ENCODE measurements at places on chromosomes 2 and 18.
A peak's percentile ranks its signal among the peaks of the same experiment; 100 is the strongest.

GRCh38 chr2:199973703-199974102, 18.3 kb downstream of the MAIP1 start:
- peak; percentile 52 for DNase-seq

DNA sequence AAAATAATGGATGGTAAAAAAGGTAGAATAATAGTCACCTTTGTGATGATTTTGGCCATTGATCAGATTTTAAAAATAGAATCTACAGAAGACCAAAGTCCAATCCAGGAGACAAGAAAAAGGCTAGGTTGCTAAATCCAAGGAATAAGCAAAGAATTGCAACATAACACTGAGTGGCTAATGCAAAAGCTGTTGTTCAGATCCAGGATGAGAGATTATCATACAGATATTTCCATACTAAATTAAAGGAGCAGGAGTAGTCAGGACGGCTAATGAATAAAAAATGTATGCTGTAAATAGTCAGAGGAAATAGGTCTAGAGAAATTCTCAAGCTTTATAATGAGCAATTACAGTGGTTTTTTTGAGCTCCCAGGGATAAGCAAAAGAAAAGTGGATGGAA, 745.9 kb upstream of the ACVR2A start:
- DNase-seq = no peak

DNA sequence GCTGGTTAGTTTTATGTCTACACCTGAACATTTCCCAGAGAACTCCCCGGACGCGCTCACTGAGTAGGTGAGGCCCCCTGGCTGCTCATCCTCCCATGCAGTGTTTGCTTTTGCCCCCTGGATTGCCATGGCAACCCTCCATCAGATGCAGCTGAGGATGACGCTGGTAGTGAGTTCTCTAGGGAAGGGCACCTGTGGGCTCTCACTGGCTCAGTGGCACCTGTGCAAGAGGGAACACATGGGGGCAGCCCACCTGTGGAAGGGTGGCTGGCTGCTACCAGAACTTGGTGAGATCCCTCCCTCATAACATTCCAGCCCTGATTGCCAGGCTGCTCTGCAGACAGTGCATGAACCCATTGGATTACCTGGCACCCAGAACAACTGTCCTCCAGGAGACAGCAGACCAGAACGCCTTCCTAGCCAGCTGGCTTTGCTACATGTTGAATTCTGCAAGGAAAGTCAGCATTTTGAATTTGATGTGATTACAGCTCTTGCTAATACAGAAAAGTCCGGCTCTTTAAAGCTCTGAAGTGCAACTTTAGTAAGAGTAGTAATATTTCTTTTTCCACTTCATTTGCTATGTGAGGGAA, 21.7 kb downstream of the COA5 start:
- DNase-seq = no peak

GRCh38 chr2:231379266-231380215, 16.0 kb upstream of the B3GNT7 start:
- DNase-seq = no peak

- DNase-seq = peak; percentile 45
Observed at GRCh38 chr2:111122631-111123421, 2.1 kb downstream of the BCL2L11 start.

GRCh38 chr2:226758921-226759640, 40.5 kb downstream of the IRS1 start:
- DNase-seq = no peak

DNA sequence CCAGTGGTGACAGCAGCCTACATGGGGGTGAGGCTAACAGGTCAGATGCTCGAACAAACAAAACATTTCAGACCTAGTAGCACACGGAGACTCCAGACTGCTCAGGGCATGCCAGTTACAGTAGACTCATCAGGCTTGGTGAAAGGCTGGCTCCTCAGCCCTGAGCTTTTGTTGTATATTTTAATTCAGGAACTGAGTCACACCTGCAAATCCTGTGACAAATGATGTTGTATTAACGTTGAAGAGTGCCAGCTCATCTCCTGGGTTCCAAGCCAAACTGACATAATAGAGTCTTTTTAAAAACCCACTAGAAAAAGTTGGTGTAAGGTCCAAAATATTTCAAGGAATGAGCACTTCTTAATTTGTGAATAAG, 65.3 kb downstream of the C1D start:
- DNase-seq = no peak

DNA sequence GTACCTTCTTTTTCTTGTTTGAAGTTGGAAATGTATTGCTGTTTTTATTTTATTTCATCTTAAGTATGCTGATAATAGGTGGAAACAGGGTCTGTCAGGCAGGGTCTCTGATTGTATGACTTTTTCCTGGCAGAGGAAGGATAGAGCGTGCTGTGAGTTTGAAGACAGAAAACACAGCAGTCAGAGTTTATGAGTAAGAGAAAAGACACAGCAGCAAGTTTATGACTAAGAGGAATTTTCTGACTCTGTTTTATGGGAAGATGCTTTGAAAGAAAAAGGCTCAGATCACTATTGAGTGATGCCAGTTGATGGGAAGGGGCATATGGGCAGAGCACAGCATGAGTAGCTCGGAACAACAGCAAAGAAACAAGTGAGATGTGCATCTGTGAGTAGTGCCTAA, 379.1 kb downstream of the MEIS1 start:
- no peak for DNase-seq

- peak; percentile 4 for DNase-seq
Observed at GRCh38 chr2:45652090-45653031, 886 bp downstream of the PRKCE start.

DNA sequence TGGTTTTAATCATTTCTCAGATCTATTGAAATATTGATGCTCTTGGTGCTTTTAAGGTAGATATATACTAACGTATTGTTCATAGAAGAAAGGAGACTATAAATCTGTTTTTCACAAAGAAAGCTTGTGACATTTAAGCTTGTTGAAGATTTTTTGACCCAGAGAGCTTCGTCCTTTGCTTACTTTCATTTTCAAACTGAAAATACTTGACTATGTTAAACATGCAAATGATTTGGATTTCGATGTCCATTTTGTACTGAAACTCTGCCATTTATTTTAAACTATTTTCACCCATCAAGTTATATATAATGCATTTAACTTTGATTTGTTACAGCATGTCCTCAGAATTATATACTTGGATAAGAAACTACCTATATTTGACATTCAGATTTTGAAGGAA, 85.2 kb downstream of the SLC4A10 start:
- no peak for DNase-seq

- no peak for DNase-seq
Observed at GRCh38 chr2:226644399-226644865, 155.2 kb downstream of the IRS1 start.

GRCh38 chr2:216644842-216645635, 11.8 kb downstream of the IGFBP2 start:
- no peak for DNase-seq

GRCh38 chr18:42112657-42113420, 157.8 kb downstream of the PIK3C3 start:
- DNase-seq = no peak

- no peak for DNase-seq
Observed at GRCh38 chr2:165857876-165858275, 63.8 kb upstream of the GALNT3 start.

- no peak for DNase-seq
Observed at GRCh38 chr2:172080641-172081220, 4.6 kb upstream of the DLX1 start.

DNA sequence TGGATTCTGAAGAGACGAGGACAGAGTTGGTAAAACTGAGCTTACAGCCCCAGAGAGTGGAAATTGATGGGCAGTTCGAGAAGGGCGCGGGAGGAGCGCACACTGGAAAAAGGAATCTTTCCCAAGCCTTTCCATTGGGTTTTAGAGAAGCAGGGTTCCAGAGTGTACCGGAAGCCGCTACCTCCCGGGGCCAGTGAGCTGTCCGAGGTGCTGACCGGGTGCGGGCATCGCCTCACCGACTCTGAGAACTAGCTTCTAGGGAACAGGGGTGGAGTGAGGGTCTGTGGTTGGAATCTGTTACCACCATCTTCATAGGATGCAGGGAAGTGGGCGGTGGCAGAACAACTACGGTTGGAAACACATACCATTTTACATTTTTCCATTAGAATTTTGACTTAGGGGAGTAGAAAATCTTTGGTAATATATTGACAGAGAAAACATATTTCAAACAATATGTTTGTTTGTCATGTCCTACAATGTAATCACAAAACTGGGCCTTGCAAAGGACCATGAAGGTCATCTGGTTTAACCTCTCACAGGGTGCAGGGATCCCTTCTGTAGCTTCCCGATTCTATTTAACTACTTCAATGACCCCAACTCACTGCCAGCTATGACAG, 724 bp downstream of the NMS start:
- no peak for DNase-seq

GRCh38 chr2:217979151-217979811, 23.5 kb downstream of the TNS1 start:
- DNase-seq = no peak

DNA sequence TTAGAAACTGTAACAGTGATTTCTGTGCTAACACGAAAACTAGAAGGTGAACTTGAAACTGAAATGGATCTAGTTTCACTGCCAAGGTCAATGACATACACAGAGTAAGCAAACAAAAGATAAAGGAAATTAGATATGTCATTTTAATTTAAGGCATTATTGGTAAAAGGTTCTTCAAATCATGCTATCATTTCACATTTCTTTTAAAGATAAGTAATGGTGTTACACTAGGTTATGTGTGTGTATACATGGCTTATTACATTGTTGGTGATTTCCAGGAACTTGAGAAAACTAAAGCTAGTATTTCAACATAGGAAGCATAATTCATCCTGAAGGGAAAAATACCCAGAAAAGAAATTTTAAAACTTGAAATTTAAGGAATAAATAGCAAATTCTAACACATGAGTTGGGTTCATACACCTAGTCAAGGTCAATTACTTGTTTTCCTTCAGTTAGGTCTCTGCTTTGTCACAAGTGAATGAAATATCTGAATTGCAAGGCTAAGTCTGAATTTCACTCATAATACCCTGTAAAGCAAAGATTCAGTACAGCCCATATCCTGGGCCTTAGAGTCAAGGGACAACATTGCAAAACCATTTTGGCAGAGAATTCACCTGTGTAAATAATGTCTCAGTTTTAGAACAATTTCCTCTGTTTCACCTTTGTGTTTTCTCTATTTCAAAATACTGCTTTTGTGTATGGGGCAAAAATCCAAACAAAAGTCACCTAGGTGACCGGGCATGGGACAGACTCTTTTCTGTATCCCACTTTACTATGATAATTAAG, 141.6 kb downstream of the SRBD1 start:
- DNase-seq = peak; percentile 87

GRCh38 chr2:74481961-74482800, 617 bp downstream of the CCDC142 start:
- DNase-seq = no peak

DNA sequence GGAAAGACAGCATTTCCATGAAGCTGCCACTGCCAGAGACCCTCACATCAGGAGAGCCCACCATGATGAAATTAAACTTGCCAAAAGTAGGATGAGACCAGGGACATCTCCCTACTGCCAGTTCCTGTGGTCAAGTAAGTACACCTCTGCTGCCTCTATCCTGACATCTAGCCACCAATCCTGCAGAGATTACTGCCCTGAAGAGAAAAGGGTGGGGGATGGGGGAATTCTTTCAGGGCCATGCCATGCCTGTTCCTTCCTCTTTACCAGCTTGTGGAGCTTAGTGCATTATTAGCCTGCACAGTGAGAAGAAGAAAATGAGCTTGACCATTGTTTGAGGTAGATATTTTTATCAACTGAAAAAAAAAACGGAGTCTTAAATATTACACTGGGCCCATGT, 397.2 kb upstream of the CDH2 start:
- DNase-seq = no peak

DNA sequence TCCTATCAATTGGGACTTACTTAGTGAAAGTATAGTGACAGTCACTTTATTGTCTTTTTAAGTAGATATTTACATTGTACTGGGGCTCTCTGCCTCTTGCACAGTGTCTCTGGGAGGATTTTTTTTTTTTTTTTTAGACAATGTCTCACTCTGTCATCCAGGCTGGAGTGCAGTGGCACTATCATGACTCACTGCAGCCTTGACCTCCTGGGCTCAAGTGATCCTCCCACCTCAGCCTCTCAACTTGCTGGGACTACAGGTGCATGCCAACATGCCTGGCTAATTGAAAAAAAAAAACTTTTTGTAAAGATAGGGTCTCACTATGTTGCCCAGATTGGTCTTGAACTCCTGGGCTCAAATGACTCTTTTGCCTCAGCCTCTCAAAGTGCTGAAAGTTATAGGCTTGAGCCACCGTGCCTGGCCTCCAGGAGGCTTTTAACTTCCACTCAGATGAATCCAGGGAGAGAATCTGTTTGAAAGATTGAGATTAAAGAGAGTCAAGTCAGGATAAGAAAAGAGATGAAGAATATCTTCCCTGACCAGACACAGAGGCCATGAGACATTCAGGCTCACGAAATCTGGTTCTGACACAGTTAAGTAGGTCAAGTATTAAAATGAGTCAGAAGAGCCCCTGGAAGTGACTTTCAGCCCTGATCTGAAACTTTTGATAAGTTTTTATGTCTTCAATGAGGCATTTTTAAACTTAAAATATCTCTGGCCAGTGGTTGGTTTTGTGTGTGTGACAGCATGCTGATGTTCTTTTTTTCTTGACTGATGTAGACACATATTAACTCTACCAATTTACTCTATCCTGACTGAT, 18.3 kb downstream of the ARHGEF33 start:
- DNase-seq = no peak

- no peak for DNase-seq
Observed at GRCh38 chr2:147027436-147027835, 817.4 kb upstream of the ACVR2A start.

GRCh38 chr2:118520246-118520645, 327.2 kb downstream of the EN1 start:
- no peak for DNase-seq

- DNase-seq = no peak
Observed at GRCh38 chr2:123453772-123454171, 571.3 kb upstream of the CNTNAP5 start.

GRCh38 chr2:187165936-187166610, 282.0 kb downstream of the CALCRL start:
- no peak for DNase-seq

DNA sequence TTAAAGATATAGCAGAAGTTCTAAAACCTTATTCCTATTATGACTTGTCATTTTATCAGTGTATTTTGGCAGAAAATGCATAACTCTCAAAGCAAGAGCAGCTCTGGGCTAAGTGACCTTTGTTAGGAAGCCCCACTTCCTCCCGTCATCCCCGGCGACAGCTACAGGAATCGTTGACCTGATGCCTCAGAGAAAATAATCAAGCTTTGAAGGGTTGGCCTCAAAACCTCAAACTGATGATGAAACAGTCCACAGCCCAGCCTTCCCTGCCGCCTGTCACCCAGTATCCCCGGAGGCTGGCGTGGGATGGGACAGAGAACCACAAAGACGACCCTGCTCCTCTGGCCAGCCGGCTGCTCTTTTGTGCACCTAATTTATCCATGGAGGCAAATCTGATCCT, 65.3 kb downstream of the KCNF1 start:
- DNase-seq = no peak
